Stimulated activated CD8-positive, alpha-beta memory T cell treated with anti-CD3 and anti-CD28 coated beads, Interleukin-7, amount 100 ng/mL, for 4 hours (primary cell): ENCODE measurements at places on chromosomes 1 and 21.

GRCh38 chr1:224065455-224065854, 48.5 kb upstream of the FBXO28 start:
- DNase-seq, result no peak

DNA sequence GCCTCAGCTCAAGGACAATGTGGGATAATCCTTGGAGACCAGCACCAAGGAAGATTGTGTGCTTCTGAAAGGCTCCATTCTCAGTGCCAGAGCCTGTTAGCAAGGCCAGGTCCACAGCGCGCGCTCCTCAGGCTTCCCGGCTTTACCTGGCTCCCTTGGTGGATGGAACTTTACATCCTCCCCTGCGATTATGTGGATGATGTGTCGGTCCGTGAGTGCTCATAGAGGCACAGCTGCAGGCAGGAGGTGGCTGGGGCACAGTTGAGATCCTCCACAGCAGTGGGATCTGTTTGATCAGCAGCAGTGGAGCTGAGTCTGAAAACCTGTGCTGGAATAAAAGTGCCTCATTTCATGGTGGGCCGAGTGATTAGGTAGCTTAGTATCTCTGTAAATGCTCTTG, 62.7 kb downstream of the PRDM2 start:
- no peak for DNase-seq

DNA sequence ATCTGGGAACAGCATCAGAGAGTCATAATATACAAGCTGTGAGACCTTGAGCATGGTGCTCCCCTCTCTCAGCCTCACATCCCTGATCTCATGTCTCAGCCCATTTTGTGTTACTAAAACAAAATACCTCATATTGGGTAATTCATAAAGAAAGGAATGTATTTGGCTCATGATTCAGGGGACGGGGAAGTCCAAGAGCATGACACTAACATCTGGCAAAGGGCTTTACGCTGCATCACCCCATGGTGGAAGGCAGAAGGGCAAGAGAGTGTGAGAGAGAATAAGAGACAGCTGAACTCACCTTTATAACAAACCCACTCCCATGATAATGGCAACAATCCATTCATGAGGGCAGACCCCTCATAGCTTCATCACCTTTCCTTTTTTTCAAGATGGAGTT, 36.5 kb downstream of the RNASEL start:
- DNase-seq, result no peak

- DNase-seq, result no peak
These were observed 66.7 kb downstream of the TLR5 start for GRCh38 chr1:223076362-223076761.

- DNase-seq, result no peak
These were observed 7.4 kb upstream of the ERICH3 start for GRCh38 chr1:74681001-74681400.

GRCh38 chr1:43987159-43987902, 4.1 kb upstream of the CCDC24 start:
- DNase-seq, result no peak

DNA sequence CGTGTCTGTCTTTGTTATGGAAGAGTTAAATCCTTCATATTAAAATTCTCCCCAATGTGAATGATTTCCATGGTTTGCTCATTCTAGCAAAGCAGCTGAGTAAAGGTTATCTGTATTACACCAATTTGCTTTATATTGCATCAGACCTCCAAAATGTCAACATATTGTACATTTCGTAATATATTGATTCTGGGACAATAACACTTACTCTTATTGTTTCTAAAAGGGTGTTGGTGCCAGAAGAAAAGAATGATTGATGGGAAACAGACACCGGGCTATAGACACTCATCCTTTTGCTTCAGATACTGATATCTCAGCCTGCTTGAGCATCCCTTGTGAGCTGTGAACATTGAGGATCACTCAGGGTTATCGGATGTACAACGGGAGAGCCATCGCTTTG, 7.0 kb downstream of the NTNG1 start:
- DNase-seq, result no peak

DNA sequence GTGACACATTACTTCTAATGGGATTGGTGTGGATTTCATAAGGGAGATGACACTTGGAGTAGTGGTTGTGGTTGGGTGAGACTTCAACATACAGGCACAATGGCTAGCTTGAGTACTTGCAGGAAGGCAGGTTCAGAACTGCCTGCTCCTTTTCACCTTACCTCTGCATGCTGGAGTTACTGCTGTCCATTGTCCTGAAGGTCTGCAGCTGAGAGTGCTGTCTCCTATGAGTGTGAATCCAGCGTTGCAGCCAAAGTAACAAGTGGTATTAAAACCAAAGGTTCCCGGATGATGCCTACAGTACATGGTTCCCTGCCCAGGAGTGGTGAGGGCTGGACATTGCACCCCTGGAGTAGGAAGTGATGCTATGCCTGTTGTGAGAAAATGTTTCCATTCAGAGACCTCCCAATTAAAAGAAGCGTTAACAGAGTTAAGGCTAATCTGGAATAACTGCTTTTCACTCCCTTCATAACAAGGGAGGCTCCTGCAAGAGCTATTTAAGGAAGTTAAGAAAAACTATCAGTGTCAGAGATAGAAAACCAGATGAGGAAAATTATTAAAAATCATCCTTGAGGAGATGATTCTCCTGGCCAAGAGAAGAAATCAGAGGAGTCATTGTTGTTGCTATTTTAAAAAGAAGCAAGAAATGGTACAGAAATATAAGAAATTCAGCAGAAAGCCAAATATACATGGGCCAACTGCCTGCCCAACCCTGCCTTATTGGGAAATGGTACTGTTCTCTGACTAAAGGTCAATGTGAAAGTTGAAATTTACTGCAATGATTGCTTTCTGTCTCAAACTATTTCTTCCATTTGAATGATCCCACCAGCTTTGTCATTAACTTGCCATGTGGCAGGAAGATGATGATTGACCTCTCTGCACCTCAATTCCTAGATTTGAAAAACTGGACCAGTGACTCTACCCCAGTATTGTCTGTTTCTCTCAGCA, 9.8 kb upstream of the F5 start:
- no peak for DNase-seq

- no peak for DNase-seq
These were observed 16.6 kb upstream of the CACYBP start for GRCh38 chr1:174982971-174983689.

GRCh38 chr1:53982034-53982762, 35.8 kb downstream of the LDLRAD1 start:
- DNase-seq, result no peak

- no peak for DNase-seq
These were observed 41.5 kb downstream of the CEP350 start for GRCh38 chr1:179996099-179996498.

- no peak for DNase-seq
These were observed 1.3 kb downstream of the POGK start for GRCh38 chr1:166840309-166841274.

DNA sequence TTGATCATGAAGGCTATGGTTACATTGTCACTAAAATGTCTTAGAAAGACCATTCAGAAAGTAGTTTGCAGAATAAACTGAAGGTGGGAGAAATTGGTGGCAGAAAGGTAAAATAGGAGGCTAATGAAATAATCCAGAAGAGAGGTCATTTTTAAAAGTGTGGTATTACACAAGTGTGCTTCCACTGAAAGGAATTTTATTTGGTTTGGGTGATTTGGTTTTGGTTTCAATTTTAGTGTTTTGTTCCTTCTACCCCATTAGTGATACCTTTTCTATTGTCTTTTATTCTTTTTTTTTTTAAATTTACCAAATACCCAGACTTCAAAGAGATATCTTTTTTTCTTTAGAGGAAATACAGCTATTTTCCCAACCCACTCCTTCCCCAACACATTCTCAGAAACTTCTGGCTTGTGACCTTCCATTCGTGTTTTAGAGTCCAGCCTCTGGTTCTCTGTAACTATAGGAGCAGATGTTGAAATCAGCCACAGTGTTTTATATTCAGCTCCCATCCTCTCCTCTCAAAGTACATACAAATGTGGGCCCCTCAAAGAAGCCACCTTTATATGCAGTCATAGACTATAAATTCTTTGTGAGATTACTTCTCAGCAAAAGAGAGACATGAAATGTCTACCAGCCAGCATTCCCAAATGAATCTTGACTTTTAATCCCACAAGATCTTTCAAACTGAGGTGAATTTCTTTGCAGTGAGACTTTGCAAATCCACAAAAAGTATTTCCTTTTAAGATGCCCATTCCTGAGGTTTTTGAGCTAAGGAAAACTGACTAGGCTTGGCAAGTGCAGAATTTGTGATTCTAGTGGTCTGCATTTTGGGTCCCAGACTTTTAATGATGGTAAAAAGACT, 42.0 kb upstream of the PALMD start:
- no peak for DNase-seq

DNA sequence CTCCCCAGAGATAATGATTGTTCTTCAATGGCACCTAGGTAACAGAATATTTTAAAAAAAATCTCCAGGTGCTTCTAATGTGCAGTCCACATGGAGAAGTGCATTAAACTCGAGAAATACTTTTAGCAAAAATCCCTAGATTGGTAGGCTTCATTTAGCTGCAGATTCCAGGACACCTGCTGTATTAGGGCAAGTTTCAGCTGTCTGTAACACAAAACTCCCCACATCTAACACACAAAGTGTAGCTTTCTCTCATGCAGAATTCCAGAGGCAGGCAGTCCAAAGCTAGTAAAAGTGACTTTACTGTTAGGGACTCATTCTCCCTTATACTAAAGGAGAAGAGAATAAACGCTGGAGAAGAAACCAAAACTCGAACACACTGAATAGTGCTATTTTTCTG, 1414.3 kb upstream of the B3GALT2 start:
- no peak for DNase-seq

DNA sequence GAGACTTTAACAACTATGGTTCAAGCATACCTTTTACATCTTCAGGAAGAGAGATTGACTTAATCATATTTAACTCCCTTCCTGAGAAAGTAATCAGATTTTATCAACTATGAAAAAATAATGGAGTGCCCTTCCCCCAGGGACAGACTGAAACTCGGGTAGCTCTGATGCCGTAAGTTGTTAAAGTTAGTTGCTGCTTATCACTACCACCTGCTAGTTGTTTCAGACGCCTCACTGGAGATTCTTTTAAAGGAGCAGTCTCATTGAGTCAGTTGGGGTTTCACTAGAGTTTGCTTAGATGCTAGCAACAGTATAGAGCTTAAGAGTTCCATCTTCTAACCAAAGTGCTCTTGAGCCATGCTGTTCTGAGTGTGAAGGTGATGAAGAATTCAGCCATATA, 17.0 kb upstream of the TRAF5 start:
- DNase-seq, result no peak
